DMS53 (cell line): ENCODE measurements at places on chromosomes 11 and 22.

- peak; percentile 54 for DNase-seq
These were observed 21.0 kb upstream of the HSPA8 start for GRCh38 chr11:123082977-123083376.

GRCh38 chr11:13258855-13259254 lies 18.7 kb upstream of the BMAL1 start:
- DNase-seq = no peak

- peak; percentile 68 for DNase-seq
These were observed 88.9 kb downstream of the KCNQ1 start for GRCh38 chr11:2533587-2534133.

- no peak for DNase-seq
These were observed 48.2 kb downstream of the GLYATL2 start for GRCh38 chr11:58796333-58796732.

DNA sequence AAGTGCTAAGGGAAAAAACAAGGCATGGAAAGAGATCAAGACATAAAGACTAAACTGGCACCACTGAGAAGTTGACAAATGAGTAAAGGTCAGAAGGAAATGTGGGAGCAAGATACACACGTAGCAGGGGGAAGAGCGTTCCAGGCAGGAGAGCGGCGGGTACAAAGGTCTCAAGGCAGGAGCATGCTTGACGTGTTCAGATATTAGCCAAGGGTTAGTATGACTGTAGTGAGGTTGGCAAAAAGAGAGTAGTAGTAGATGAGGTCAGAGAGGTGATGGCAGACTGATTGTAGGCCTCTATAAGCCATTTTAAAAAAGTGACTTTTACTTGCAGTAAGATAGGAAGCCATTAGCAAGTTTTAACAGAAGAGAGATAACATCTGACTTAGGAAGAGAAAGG lies 9.9 kb downstream of the SYT9 start:
- no peak for DNase-seq

- DNase-seq = peak; percentile 37
These were observed 3.8 kb upstream of the FLI1 start for GRCh38 chr11:128689948-128690664.

DNA sequence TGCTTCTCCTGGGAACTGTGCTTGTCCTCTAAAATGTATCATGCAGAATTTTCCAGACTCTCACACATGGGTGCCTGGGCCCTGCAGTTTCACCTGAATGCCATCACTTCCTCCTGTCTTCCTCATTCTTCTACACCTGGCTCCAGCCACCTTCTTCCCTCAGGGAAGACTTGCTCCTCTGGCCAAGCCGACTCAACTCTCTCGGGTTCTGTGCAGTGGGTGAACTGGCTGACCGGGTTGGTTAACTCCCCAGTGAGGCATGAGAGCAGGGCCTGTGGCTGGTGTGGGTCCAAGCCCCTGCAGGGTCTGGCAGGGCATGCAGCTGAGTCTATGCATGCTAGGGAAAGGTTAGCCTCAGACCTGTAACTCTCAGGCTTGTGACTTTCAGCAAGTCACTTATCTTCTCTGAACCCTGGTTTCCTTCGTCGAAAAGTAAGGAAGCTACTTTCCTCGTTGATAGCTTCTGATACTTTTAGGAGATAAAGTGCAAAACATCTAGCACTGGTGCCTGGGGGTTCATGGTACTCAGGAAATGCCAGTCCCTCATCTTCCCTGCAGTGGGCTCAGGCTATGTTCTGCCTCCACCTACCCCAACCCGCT lies 11.9 kb downstream of the CD82 start:
- no peak for DNase-seq

DNA sequence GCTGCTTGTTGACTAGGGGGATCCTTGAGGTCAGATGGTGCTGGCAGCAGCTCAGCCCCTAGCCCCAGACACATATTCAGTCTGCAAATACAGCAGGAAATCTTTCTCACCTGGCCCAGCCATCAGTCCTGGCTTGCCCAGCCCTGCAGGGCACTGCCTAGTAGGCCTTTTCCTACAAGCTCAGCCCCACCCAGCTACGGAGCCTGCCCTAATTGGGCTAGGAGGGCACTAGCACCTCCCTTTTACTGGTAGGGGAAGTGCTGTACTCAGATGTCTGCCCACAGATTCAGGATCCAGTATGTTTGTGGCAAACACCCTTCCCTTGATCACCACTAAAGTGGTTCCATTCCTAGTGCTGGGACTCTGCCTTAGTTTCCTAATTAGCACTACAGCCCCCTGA lies 257.1 kb upstream of the CADM1 start:
- DNase-seq = no peak

GRCh38 chr22:24969560-24970301 lies 17.2 kb downstream of the KIAA1671 start:
- no peak for DNase-seq
